ENCODE measurements at places on chromosomes 3 and 15.

- no peak for DNase-seq
Observed at GRCh38 chr15:64780600-64781156, 5.3 kb upstream of the RBPMS2 start.

DNA sequence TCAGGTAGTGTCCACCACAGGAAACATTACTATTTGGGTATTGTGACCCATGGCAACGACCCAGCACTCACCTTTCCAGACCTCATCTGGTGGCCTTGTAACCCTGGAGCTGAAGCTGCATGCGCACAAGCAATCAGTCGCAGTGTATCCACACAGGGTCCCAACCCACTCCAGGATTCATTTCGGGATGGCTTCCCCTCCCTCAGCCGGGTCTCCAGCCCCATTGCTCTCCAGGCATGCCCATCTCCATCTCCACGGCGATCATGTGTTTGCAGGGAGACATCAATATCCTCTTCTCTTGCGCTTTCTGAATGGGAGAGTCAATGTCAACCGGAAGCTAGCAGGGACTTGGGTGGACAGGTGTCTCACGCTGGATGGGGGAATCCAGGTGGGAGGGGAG, 35.2 kb downstream of the GOLGA6L2 start:
- no peak for DNase-seq

GRCh38 chr3:149186721-149187120, 34.9 kb downstream of the CP start:
- DNase-seq, result no peak

DNA sequence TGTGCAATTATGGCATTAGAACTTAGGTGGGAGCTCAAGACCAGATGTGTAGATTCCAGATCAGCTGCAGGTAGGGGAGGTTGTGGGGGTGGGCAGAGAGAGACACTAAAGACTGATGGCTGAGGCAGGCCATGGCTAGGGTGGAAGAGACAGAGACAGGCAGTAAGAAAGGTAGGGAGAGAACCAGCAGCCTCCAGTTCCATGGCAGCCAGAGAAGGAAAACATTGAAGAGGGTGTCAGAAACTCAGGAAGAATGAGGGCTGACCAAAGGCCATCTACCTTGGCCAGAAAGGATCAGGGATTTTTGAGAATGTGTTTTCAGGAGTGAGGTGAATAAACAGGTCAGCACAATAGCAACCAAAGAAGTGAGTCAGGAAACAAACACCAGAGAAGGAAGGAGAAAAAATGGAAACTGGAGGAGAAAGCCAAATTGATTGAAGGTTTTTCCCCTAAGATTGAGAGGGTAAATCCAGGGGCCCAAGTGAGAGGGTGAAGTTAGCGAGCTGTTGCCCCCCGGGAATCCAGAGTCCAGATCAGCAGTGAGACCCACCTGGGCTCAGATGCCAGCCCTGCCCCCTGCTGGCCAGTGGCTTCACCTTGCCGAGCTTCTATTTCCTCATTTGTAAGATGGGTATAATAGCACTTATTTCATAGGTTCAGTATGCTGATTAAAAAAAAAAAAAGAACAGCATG, 41.0 kb downstream of the ABHD2 start:
- DNase-seq, result peak; percentile 72

GRCh38 chr15:57705746-57706404, 639 bp upstream of the POLR2M start:
- DNase-seq, result no peak

- DNase-seq, result no peak
Observed at GRCh38 chr15:63612300-63612699, 15.1 kb downstream of the FBXL22 start.

DNA sequence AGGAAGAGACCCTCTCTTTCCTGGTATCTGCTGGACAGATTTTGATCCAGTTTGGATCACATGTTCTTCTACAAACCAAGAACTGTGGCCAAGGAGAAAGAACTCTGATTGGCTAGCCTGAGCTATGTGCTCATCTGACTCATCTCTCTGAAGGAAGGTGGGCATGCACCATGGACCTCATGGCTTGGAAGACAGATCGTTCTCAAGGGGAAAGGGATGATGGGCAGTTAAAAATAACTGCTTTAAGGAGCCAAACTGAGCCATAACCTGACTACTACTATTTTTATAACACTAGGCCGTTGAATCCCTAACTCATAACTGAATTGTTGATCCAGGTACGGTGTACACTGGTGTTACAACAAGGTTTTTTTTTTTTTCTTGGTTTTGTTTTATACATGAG, 112.4 kb downstream of the B3GALNT1 start:
- no peak for DNase-seq

DNA sequence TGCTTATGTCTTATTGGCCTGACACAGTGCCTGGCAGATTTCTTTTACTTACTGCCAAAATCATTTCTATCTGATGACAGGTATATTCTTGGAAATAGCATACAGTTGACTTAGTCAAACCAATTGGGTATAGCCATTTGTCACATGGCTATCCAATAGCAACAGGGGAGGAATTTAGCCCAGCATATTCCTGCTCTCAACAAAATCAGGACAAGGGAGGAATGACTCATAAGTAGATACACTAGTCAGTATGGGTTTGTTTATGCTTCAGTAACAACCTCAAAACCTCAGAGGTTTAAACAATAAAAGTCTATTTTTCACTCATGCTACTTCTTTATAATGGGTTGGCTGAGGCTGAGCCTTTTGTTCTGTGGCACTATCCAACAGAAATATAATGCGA, 38.0 kb upstream of the VILL start:
- no peak for DNase-seq

GRCh38 chr3:106943071-106943470, 434.2 kb upstream of the CCDC54 start:
- no peak for DNase-seq

- peak; percentile 57 for DNase-seq
Observed at GRCh38 chr15:78540871-78541743, 863 bp downstream of the PSMA4 start.

GRCh38 chr15:47746516-47746915, 29.2 kb downstream of the SEMA6D start:
- DNase-seq, result no peak

DNA sequence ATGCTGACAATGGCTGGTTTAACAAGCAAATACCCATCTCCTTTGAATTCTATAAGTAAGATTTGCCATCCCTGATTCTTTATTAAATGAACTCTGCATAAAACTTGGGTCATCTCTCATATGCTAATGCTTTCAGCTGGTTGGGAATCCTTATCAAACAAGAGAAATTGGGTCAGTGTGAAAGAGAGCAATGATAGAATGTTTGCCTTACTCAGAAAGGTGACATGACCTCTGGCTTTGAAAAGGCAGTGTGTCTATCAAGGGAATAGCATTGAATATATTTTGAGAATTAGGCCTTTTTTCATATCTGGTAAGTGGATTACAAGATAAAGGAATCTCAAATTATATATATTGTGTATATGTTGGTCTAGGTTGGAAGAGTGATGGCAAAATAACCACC, 8.7 kb upstream of the SLC7A14 start:
- no peak for DNase-seq

DNA sequence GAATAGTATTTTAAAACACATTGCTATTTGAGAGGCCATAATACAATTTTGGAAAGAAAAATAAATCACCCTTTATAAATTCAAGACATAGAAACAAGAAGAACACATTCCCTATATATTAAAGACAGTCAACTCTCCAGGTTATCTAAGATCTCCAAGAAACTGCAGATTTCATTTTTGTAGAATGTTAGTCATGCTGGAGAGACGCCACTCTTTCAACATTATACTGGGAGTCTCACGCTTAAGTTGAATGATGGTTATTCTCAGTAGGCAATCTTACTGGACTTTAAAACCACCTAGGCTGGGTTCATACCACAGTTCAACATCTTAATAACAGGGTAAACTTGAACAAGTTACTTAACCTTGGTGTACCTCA, 3.6 kb upstream of the CHRM5 start:
- no peak for DNase-seq
